Muscle of back (tissue), 13 donors: ENCODE measurements at places on chromosomes 6 and 20. TPM values are rescaled to one million over a fixed set of nuclear protein-coding genes. Genes with fewer than 3 reads are reported as not detected.

Gene C4A
- polyA plus RNA-seq = 6.5 TPM

GRCh38 chr6:105884426-105884825 is 201.7 kb upstream of the PRDM1 start:
- no peak for DNase-seq

DNA sequence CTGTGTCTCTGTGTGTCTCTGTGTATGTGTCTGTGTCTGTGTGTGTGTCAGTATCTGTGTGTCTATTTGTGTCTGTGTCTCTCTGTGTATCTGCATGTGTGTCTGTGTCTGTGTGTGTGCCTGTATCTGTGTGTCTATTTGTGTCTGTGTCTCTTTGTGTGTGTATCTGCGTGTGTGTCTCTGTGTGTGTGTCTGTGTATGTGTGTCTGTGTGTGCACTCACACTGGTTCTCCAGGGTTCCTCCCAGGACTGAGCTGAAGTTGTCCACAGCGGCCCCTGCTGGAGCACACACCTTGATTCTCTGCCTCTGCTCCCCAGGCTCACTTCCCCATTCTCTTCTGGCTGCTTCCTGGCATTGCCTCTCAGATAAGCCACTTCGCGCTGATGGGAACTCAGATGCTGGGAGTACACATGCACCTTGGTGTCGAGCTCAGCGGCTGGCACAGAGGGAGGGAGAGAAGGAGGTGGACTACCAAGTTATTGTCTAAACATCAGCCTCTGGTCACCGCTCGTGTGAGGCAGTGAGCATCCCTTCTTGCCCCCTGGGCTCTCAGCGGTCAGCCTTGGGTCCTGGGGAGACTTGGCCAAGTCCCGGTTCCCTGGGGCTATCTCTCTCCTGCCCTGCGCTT is 104.9 kb upstream of the NXT1 start:
- peak; percentile 50 for DNase-seq

- peak; percentile 24 for DNase-seq
These were observed 112.1 kb upstream of the BCLAF1 start for GRCh38 chr6:136401749-136402148.

DNA sequence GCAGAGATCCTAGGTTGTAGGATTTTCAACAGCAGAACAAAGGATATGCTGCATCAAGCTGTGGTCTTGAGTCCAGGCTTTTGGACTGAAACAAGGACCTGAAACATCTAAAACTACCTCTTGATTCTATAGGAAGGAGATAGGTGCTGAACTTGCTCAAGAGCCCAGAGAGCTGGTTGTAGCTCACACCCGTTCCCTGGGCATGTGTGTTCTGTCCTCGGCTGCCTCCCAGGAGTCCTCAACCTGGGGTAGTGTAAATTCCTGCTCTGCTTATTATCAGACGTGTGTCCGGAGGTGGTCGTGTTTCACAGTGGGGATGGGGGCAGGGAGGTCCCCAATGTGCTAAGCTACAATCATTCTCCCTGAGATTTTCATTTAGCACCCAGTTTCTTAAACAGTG is 4.8 kb downstream of the NOP56 start:
- DNase-seq = no peak
